ENCODE measurements at places on chromosomes 2 and 18.
A peak's percentile ranks its signal among the peaks of the same experiment; 100 is the strongest.

- no peak for DNase-seq
These were observed 187.4 kb downstream of the LPIN1 start for GRCh38 chr2:11933854-11934253.

GRCh38 chr2:152483276-152484063 is 148.5 kb downstream of the FMNL2 start:
- DNase-seq, result no peak

DNA sequence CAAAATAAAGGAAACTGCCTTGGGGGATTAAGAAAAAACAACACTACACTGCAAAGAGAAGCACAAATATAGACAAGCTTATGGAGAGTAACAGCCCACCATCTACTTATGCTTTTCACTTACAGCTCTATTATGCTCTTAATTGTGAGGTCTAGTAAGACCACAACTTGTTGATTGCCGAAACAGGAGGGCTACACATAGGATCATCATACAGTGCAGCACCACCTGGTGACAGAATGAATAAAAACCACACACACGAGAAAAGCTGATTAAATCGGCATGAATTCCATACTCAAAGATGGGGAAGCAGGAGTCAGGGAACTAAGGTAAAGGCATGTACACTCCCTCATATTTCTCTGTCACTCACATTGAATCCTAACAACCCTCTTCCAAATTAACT is 259.2 kb downstream of the IKZF2 start:
- DNase-seq, result no peak

- DNase-seq, result peak; percentile 36
These were observed 7.8 kb upstream of the GIGYF2 start for GRCh38 chr2:232689152-232689910.

DNA sequence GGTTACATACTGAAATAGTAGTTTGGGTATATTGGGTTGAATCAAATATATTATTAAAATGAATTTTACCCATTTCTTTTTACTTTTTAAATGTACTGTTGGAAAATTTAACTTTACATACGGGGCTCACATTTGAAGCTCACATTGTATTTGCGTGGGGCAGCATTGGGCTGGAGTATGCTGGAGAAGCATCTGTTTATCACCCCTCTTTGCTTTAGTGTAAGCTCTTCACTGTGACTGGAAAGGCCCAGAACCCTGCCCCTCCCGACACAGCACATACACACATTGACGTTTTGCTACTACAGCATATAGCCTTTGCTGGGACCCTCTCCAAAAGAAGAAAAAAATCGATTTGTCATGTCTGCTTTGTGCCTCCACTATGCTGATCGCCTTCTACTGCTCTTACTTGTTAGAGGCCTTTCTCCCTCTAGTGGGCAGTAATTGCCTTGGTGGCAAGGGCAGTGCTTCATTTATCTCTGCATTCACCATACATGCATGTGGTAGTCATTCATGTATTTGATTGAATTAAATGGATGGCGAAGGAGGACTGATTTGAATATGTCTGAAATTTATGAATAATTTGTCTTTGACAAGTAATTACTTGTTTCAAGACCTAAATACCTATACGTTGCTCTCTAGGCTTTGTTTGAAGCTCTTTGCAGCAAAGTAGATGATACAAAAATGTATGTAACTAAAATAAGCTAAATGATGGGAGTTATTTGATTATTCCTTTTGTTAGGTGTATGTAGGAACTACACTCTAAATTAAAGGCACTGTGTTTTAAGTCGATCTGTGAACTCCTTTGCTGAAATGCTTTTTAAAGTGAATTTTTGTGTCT is 37.4 kb downstream of the VAPA start:
- no peak for DNase-seq

All from anterior cingulate cortex (tissue), 58 donors.